Activated naive CD4-positive, alpha-beta T cell treated with anti-CD3 and anti-CD28 coated beads for 36 hours (primary cell): ENCODE measurements at places on chromosomes 5 and 9.

- no peak for DNase-seq
Observed at GRCh38 chr9:94796687-94797086, 70.2 kb downstream of the AOPEP start.

DNA sequence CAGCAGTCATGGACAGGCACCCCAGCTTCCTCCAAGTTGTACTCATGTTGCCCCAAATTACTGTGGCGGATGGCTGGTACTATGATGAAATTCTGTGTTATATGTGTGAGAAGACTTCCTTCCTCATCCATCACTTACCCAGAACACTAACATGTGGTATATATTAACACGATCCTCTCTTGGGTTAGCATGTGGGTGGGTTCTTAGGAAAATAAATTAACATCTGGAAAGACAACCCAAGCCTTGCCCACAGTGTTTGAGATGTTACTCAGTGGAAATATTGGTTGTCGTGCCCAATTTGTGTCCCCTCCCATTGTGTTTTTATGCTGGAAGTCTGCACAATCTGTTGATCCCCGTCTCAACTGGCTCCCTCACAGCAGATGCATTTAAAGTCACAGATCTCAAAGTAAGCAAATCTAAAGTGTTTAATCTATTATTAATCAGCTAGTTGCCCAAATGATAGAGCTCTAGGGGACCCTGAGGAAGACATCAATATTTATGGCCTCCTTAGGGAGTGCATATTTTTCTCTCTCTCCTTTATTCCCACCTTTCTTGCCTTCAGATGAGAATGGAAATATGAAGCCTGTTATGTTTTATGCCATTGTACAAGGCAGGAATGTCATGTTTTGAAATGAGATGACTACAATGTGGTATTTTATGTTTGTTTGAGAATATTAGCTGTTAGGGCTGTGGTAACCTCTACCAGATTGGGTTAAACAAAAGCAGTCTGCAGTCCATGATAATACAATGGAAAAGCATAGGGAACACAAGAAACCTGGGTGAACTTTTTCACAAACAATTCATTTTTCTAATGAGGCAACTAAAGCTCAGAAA lies 93.9 kb downstream of the GRIA1 start:
- DNase-seq, result no peak

- DNase-seq, result no peak
Observed at GRCh38 chr9:94913550-94913949, 187.1 kb downstream of the AOPEP start.

DNA sequence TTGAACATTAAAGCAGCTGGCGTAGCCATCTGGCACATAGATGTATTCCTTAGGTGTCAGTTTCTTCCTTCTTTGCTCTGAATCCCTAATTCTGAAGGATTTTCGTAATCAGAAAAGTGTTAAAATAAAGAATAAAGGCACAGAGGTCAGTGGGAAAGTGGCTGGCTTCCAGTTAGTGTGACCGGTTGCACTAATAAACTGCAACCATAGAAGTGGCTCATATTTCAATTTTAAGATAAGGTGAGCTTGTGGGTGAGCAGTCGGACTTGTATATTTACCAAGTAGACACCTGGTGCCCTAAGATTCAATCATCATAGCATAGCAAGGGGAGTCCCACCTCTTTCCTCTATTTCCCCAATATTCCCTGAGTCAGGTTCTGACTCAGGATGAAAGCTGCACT lies 459.6 kb downstream of the ACTL7B start:
- no peak for DNase-seq
